T-helper 9 cell (primary cell): ENCODE measurements at places on chromosomes 2 and 18.

GRCh38 chr2:209208211-209208610 is 215.6 kb upstream of the MAP2 start:
- DNase-seq: no peak

GRCh38 chr2:200689115-200689514 is 103.3 kb downstream of the AOX1 start:
- no peak for DNase-seq

- DNase-seq: no peak
These were observed 867 bp downstream of the RBBP8 start for GRCh38 chr18:22933966-22934423.

- no peak for DNase-seq
These were observed 324.4 kb upstream of the CELF4 start for GRCh38 chr18:37889963-37890362.

GRCh38 chr2:157990173-157990572 is 111.5 kb upstream of the UPP2 start:
- no peak for DNase-seq

DNA sequence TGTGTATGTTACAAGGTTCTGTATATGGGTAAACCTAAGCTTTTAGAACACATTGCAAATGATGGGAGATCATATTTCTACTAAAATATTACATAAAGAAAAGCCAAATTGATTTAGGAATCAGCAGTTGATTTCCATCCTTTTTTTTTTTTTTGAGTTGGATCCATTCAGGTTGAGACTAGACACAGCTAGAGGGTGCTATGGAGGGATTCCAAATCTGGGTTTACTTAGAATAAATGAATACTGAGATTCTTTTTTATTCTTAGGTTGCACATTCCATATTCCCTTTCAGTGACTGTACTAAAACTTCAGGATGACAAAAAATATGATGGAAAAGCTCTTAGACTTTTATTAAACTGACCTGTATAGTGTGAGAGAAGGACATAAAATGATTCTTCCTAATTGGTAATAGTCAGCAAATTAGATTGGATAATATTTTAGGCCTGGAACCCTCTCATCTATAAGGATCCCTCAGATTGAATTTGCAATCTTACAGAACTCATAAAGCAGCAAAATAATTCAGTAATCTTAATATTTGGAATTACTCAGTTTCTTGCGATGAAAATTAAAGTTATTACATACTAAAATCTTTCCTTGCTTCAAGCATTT is 183.3 kb upstream of the SESTD1 start:
- no peak for DNase-seq

- no peak for DNase-seq
These were observed 45.1 kb downstream of the KIAA2012 start for GRCh38 chr2:202118168-202118567.

DNA sequence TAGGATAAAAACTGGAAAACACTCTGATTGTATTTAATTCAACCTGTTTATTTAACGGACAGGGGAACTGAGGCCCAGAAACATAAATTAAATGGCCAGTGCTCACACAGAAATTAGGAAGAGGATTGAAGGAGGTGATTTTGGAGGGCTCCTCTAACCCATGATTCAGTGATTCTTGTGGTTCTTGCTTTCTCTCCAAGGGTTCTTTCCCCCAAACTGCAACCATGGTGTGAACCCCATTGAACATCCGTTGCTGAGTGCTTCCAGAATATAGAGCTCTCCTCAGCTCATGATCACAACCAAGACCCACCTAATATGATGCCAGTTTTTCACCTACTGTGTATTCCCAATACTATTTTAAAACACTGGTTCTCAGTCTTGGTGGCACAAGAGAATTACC is 41.4 kb downstream of the BMP10 start:
- no peak for DNase-seq

DNA sequence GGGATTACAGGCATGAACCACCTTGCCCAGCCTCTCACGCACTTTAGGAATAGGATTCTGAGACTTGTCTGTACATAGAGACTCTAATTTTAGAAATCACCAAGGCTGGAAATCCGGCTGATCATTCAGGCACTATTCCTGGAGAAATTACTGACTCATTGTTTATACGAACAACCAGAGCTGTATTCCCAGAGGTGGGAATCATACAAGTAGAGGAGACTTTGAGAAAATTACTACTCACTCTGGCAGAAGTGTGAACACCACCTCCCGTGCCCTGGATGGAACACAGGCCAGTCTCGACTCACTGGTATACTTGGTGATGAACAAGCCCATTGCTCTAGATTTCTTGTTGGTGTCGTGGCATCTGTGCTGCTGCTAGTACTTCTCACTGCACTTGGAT is 5.8 kb upstream of the ADNP2 start:
- DNase-seq: no peak

GRCh38 chr2:63926815-63927214 is 85.1 kb downstream of the UGP2 start:
- no peak for DNase-seq

- no peak for DNase-seq
These were observed 121.0 kb downstream of the KLHL29 start for GRCh38 chr2:23505984-23506380.

DNA sequence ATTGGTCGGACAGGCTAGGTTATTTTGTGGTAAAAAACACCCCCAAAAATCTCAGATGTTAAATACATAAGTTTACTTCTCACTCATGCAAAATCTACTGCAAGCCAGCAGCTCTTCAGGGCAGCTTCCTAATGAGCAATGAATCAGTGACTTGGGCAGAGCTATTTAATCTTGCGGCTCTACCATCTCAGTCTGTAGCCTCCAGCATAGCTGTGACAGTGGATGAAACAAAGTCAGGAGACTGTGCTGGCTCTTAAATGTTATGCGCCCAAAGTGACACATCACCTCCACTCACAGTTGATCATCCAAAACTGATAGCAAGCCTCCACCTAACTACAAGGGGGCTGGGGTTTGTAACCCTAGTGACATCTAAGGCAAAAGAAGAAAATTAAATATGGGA is 571.9 kb downstream of the METTL4 start:
- no peak for DNase-seq

GRCh38 chr2:133416736-133417135 is 151.5 kb downstream of the NCKAP5 start:
- no peak for DNase-seq

- DNase-seq: peak; percentile 49
These were observed 13.1 kb downstream of the DAW1 start for GRCh38 chr2:227884511-227884947.

DNA sequence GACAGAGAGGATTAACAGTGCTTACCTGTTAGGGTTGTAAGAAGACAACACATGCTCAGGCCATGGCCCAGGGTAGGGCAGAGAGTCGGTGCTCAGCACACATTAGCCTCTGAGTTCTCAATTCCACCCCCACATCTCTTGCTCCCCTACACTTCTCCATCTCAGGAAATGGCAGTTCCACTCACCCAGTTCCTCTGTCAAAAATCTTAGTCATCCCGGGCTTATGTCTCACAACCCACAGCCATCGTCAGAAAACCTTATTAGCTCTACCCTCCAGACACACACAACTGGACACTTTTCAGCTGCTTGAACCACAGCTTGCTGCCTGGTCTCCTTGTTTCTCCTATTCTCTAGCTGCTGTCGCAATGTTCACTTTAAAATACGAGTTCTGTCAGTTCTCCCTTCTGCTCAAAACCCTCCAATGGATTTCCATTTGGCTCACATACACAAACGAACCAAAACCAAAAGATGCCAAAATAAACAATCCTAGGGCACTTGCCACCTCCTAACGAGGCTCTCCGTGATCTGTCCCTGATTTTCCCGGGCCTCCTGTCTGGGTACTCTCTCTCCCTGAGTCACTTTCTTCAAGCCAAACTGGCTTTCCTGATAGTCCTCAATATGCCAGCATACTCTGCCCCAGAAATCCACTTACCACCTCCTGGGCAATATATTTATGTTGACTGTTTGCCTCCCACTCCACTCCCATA is 89.7 kb downstream of the KCTD1 start:
- no peak for DNase-seq

DNA sequence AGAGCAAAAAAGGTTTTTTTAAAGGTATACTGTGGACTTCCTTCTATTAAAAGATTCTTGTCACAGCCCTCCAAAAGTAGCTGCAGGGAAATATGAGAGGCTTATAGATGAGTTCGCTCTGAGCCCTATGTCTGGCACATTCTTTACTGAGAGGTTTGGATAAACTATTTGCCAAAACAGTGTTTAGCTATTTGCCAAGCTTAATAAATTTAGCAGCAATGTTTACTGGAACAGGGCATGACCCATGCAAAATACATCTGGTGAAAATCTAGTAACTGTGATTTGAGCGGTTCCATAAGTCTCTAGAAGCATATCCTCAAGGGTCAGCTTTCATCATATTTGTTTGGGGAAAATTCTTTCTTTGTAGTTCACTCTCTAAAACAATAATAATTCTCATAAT is 1696.7 kb upstream of the PIK3C3 start:
- no peak for DNase-seq

- DNase-seq: no peak
These were observed 7.7 kb upstream of the SULT1C4 start for GRCh38 chr2:108370080-108370479.

DNA sequence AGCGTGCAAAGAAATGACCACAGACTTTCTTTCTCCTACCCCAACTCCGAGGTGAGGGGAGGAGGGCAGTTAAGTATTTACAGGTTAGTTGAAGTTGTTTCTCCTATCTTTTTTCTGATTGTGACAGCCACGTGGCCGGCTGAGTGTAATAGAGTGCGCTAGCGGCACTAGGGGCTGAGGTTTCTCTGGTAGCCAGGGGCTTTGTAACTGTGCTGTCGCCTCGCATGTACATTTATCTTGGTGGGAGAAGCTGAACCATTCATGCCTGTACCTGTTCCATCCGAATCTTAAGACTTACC is 214.1 kb upstream of the STON1 start:
- DNase-seq: peak; percentile 12

DNA sequence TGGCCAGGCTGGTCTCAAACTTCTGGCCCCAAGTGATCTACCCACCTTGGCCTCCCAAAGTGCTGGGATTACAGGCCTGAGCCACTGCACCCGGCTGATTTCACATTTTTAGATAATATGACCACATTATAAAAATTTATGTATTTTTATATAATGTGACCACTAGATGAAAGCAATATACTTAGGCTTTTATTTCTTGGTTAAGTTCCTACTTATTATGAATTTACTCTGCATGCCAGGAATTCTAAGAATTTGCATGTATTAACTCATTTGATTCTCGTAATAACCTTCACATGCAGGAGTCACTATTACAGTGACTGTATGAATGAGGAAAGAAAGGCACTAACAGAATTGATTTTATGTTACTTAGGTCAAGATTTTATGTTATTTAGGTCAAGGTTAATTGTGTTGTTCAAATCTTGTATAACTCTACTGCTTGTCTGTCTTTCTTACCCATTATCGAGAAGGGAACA is 25.6 kb upstream of the CASP8 start:
- no peak for DNase-seq

GRCh38 chr18:47602273-47602897 is 328.1 kb downstream of the SMAD2 start:
- DNase-seq: no peak

GRCh38 chr18:26207937-26208336 is 18.3 kb upstream of the TAF4B start:
- no peak for DNase-seq

- DNase-seq: no peak
These were observed 46.6 kb upstream of the GALR1 start for GRCh38 chr18:77203071-77203470.

GRCh38 chr18:22822841-22823508 is 110.2 kb upstream of the RBBP8 start:
- no peak for DNase-seq

DNA sequence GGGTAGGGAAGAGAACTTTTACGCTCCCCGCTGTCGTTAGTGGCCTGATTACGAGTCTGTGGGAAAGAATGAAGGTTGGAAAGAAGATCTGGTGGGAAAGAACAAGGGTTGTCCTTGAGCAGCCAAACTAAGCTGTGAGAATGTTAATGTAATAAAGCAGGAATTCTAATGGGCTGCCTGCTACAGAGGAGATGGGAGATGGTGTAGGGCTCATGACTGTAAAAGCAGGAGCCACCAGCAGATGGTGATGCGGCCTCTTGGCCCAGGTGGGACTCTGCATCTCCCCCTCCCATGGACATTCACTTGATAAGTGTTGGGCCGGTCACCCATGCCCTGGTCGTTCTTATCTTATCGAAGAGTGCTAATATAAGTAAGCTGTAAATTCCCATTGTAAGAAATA is 150.0 kb downstream of the NEDD4L start:
- DNase-seq: no peak

DNA sequence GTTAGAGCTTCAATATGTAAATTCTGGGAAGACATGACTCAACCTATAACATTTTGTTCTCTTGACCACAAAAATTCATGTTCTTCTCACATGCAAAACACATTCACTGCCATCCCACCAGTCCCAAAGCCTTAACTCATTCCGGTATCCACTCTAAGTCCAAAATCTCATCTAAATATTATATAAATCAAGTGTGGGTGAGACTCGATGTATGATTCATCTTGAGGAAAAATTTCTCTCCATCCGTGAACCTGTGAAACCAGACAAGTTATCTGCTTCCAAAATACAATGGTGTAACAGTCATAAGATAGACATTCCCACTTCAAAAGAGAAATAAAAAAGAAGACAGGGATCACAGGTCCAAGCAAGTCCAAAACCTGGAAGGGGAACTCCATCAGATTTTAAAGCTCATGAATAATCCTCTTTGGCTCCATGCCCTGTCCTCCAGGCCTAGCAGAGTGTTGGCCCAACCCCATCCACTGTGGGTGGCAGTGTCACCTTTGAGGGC is 101.3 kb downstream of the RAD51AP2 start:
- no peak for DNase-seq

DNA sequence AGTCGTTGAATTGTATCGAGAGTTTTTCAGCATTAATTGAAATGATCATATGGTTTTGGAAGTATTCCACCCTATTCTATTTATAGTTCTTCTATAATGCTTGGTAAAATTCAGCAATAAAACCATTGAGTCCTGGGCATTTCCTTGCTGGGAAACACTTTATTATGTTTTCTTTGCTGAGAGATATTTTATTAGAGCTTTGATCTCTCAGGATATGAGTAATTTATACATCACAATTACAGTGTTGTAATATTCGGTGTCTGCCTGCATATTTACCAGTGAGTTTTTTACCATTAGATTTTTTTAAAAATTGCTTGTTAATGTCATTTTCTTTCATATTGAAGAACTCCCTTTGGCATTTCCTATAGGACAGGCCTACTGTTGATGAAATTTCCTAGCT is 402.7 kb upstream of the FSIP2 start:
- no peak for DNase-seq

DNA sequence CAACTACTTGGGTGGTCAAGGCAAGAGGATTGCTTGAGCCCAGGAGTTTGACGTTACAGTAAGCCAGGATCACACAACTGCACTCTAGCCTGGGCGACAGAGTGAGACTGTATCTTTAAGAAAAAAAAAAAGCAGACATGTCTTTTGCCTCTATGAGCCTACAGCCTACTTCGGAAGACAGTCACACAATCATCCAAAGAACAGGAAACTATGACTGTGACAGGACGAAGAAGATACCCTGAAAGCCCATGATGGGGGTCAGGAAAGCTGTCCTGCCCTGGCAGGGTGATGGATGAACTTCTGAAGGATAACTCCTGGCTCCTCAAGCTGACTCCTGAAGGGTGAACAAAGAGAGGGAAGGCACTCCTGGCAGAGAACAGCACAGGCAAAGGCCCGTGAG is 251.7 kb upstream of the SIX2 start:
- DNase-seq: no peak
